ENCODE measurements at places on chromosomes 5 and 9. TPM values are rescaled to one million over a fixed set of nuclear protein-coding genes. Genes with fewer than 3 reads are reported as not detected.

GRCh38 chr9:106875529-106875928, 12.6 kb downstream of the ZNF462 start:
- no peak for DNase-seq

DNA sequence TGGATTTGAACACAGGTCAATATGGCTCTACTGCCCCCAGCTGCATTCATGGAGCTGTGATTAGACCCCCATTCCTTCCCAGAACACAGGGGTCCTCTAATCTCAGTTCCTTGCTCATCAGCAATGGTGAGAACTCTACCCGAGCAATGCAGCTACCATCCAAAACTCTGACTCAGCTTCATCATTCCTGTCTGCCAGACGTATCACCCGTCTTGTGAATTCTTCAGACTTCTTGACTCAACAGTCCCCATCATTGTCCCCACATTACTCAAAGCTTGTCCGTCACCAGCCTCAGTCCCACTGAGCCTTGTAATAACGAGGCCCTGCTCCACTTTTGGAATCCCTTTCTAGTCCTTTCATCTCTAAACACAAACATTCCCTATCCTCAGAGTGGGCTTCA, 36.3 kb upstream of the STX17 start:
- DNase-seq, result no peak

DNA sequence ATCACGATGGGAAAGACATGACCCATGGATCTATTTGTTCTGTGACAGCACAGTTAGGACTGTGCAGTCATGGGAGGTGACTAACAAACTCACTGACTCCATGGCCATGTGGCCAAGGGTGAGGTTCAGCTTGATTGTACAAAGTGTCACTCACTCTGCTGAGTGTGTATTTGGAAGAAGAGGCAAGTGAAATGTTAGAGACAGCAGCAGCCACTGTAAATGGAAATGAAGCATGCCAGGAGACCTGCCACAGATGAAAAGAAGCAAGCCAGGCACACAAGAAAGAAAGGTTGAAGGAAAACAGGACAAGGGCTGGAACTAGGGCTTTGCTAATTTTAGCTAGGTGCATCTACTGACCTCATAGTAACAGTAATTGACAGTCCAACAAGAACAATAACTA, 42.7 kb upstream of the PALM2AKAP2 start:
- no peak for DNase-seq

The XRCC4 gene
- 12.8 TPM for total RNA-seq

DNA sequence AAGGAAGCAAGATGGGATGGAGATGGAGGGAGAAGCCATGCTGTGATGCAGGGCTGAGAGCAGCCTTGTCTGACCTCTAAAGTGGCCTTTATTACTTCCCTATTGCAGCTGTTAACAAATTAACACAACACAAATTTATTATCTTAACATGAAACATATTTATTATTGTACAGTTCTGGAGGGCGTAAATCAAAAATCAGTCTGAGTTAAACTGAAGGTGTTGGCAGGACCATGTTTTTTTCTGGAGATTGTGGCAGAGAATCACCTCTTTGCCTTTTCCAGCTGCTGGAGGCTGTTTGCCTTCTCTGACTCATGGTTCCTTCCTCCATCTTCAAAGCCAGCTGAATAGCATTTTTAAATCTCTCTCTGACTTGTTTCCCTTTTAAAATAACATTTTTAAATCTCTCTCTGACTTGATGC, 7.2 kb upstream of the MCC start:
- no peak for DNase-seq

DNA sequence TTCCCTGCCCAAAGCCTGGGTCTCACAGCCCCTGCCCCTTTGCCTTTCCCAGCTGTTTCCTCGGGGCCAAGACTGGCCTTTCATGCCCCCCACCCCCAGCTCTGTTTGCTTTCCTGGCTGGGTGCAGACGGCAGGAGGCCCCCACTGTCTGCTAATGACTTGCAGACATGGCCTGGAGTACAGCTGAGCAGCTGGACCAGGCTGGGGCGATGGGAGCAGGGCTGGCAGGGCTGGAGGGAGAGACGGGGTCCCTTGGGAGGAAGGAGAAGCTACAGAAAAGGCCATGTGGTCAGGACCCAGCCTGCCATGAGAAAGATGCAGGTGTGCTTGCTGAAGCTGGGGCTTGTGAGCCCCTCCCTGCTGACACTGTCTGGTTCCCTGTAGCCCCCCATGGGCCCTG, 28.3 kb upstream of the GFPT2 start:
- no peak for DNase-seq

The ANKRD31 gene
- 0.94 TPM for total RNA-seq
